ENCODE measurements at places on chromosomes 12 and 14.

GRCh38 chr12:68175557-68176061 is 16.1 kb upstream of the IFNG start:
- peak; percentile 95 for DNase-seq

DNA sequence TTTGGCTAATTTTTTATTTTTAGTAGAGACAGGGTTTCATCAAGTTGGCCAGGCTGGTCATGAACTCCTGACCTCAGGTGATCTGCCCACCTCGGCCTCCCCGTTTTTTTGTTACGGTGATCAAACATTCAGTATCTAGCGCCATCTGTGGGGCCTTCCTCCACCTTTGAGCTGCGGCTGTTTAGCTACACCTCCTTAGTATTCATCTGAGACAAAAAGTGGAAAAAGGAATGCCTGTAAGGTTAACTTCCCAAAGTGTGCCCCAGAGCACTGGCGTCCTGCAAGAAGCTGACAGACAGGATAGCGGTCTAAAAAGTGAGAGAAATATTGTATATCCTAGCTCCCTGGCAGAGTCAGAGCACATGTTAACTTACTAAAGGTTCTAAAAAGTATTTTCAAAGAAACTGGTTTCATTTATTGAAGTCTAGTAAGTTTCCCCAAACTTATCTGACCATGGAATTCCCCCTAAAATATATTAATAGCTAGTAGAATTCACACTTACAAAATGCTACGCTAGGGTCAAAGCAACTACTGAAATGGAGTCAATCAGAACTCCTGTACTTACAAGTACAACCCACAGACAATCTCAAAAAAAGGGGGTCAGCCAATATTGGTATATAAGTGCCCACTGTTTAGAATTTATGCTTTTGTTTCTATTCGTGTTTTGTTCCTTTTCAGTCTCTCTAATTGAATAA is 59.1 kb downstream of the DUSP16 start:
- DNase-seq: peak; percentile 67

DNA sequence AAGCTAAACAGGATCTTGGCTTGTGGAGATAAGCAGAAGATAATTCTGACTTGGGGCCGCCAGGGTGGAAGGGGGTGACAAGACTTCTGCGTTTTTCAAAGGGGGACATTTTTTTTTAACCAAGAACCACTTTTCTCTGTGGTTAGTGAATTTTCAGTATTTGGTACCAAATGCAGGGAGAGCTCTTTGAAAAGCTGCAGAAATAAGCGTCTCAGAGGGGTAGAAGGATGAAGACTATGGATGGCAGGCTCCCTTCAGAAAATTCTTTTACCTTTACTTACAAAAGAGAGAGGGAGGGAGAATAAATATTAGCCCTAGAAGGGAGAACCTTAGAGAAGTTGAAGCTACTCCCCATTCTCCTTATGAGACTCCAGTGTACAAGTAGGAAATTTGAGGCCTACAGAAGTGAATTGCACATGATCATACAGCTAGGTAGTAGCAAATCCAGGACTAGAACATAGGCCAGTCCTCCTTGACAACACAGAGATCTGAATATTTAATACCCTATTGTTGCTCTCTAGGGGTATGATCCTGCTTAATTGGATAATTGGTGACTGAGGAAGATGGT is 840 bp downstream of the MRPL52 start:
- DNase-seq: no peak

- DNase-seq: no peak
Measured at GRCh38 chr14:24388474-24389179, 10.2 kb upstream of the NYNRIN start.

DNA sequence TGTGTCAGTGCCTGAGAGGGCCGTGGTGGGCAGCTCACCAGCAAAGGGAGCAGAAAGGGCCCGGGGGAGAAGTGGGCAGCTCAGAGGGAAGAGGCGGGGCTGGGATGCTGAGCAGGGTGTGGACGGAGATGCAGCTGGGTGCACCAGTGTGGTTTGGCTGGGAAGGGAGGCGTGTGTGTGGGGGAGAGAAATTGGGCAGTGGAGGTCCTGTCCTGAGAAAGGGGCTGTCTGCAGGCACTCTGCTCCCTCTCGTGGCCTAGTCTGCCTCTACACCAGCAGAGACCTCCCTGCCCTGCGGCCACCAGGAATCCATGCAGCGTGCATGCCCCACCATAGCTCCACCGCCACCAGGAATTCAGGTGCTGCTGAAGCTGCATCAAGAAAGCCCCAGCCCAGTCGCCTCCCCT is 6.4 kb downstream of the TMEM121 start:
- no peak for DNase-seq

- DNase-seq: no peak
Measured at GRCh38 chr12:92495108-92495507, 207.7 kb upstream of the PLEKHG7 start.

DNA sequence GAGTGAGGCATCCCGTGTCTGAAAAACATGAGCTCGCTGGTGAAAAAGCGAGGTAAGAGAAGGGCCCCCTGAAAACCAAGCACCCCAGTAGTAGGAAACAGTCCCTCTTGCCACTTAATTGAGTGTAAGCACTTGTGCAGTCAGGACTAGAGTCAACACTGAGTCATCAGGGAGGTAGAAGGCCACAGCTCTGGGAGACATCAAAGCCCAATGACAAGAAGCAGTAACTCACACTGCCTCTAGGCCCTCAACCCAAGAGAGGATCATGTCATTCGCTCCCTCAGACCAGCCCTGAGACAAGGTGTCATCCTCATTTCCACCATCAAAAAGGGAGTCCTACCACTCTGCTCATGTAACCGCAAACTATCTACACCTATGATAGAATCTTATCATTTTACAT is 17.8 kb downstream of the POMT2 start:
- peak; percentile 96 for DNase-seq

DNA sequence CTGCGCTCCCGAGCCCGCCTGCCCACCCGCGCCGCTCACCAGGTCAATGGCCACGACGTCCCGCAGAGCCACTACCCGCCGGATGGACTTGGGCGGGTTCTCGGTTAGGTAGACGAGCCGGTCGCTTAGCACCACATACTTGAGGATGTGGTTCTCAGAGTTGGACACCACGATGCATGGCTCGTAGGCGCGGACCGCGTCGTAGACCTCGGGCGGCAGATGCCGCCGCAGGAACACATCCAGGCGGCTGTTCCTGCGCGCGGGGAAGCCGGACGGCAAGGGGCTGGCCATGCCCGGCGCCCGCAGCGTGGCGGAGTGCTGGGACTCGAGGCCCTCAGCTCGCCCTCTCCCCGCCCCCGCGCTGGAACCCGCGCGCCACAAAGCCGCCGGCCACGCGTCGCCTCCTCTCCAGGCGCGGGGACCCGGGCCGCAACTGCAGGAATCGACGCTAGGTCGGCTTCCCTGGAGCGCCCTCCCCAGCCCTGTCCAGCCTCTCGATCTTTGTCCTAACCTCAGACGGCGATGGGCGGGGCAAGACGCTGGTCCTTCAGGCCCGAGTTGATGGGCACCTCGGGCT is at the start of gene C12orf56:
Gene C12orf56, minus strand, starts transcription at position 484 of the 577 bp plus-strand sequence. Its CDS starts 193 bp downstream, at position 291.
- peak; percentile 19 for DNase-seq

All from activated CD4-positive, alpha-beta T cell treated with anti-CD3 and anti-CD28 coated beads, Interleukin-10, Interleukin-2, amounts not matched to agents 100 ng/mL and 50 ng/mL, durations not matched to agents 16 hours and 8 hours (primary cell).